ELF-1 (cell line): ENCODE measurements at places on chromosomes 4 and X.

DNA sequence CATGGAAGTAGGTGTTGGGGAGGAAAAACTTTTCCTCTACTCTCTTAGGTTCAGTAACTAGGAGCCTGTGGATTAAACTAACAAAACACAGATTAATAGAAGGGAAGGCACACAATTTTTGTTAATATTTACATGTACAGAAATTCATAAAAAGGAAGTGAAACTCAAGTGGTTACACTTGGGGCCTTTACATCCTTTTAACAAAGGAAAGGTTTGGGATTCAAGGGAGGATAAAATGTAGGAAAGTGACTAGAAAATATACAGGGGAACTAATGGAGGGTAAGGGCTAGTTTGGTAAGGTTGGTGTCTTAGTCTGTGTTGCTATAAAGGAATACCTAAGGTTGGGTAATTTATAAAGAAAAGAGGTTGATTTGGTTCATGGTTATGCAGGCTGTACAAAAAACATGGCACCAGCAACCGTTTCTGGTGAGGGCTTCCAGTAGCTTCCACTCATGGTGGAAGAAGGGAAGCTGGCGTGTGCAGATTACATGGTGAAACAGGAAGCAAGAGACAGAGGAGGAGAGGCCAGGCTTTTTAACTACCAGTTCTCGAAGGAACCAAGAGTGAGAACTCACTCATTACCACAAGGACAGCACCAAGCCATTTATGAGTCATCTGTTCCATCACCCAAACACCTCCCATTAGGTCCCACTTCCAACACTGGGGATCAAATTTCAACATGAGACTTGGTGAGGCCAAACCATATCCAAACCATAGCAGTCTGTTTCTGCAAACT lies 124.4 kb downstream of the CHRDL1 start:
- no peak for DNase-seq

DNA sequence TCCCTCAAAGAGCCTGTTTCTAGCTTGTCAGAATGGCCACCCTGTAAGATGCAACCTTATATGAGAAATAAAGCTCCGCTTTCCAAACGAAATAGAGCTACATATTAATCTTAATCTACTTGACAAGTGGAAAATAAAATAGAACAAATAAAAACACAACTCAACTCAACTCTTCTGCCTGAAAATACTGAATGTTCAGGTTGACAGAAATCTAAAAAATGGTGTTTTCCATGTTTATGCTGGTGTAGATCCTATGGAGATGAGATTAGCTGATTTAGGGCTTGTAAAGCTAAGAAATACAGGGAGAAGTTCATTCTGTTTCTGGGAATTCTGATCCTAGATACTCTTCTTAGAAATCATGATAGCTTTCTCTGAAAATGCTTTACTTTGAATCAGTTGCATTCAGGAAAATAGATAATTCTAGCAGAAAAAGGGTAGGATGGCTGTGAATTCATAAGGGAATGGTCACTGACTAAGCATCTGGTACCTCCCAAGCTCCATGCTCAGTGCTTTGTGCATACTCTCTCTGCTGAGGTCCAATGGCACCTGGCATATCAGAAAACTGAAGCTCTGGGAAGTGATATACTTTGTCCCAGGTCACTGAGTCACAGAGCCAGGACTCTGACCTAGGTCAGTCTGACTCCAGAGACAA lies 89.2 kb upstream of the EXOC1L start:
- DNase-seq = no peak

GRCh38 chr4:153570228-153570973 lies 104.2 kb downstream of the TMEM131L start:
- DNase-seq = peak; percentile 51

DNA sequence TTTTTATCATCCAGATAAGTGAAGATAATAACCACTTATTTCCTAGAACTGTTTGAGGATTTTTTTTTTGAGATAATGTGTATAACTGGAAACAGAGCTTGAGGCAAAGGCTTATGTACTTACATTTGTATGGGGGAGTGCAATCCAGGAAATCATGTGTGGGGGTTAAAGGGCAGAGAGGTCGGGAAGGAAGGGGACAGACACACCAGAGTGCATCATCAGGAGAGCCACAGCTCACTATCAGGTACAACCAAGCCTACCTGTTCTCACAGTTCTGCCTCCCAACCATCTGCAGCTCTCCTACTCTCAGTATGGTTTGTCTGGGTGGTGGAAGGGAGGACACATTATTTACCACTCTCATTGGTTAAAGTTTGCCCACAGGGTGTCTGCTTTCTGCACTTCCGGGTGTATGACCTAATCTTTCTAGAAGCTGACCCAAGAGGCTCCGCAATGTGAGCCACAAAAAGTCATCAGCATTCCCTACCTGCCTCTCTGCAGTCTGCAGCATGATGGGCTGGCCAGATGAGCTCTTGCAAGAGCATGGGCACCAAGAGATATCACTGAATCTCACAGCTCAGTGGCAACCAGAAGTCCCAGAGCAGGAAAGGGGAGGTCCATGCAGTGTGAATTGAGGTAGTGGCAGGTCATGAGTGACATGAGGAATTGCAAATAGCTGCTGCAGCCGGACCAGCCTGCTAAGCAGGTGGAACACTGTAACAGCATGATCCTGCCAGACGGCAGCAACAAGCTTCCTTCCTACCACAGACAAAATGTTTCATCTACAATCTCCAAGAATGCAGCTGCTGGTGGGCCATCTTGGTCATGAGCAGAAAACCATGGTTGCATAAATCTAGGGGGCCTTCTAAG lies 36.9 kb upstream of the SPRY1 start:
- DNase-seq = no peak

- no peak for DNase-seq
Observed at GRCh38 chr4:186169945-186170802, 21.2 kb upstream of the CYP4V2 start.
